Brain microvascular endothelial cell (primary cell): ENCODE measurements at places on chromosomes 6 and 20.

GRCh38 chr6:3786141-3786540 lies 34.6 kb upstream of the PXDC1 start:
- no peak for DNase-seq

- DNase-seq, result no peak
Measured at GRCh38 chr6:111462770-111463391, 20.1 kb downstream of the REV3L start.

DNA sequence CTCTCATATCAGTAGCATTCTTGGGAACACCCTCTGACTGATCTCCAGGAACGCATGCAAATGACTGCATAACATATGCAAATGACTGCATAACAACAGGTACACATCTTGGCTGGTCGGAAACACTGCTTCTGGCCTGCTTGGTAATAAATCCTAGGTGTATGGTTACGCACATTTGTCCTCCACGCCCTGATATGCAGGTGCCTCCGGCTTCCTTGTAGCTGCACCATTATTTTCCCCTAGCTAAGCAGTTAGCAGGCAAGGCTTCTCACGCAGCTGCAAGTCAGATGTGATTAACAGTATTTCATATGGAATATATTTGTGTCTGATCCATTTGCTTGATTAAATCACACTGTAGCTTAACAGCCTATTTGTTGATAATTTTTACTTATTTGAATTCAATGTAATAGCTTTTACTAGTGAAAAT lies 5.9 kb downstream of the RPS6KA2 start:
- no peak for DNase-seq

DNA sequence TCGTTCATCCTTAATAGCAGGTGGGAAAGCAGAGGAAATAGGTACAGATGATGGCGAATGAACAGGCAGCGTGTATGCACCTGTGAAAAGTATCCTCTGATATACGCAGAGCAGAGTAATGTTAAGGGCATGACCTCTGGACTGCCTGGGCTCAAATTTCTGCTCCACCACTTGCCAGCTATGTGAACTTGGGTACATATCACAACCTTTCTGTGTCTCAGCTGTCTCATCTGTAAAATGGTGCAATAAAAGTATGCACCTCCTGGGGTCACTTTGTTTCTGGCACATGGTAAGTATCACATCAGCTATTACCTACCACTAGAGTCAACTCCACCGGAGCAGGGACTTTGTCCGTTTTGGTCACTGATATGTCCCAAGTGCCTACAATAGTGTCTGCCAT lies 2.5 kb downstream of the OCSTAMP start:
- no peak for DNase-seq

GRCh38 chr6:37650071-37650481 lies 47.6 kb downstream of the MDGA1 start:
- no peak for DNase-seq

DNA sequence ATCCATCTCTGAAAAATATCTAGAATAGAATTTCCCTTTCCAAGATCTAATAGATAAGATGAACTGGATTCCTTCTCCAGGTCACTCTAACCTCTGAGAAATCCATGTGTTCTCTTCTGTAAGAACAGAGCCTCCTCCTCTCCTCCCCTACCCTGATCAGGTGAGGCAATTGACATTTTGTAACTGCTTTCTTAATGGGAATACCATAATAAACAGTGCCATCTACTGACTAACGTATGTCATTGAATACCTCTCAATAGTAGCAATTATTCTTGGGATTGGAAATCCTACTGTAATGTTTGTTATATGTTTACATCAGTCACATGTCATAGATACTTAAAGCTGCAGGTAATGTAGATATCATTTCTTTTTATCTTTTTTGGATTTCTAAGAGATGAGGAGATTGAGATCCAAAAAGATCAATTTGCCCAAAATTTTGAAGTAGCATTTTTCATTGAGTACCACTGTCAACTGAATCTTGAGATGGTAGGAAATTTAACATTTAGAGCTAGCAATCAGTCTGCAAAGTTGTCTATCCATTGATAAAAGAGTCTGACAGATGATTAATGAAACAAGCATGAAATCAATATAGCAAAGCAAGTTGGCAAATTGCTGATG lies 365.8 kb upstream of the HSF2 start:
- peak; percentile 12 for DNase-seq

- DNase-seq, result no peak
Measured at GRCh38 chr6:127013865-127014264, 104.6 kb upstream of the RSPO3 start.

GRCh38 chr6:157280157-157280556 lies 43.2 kb downstream of the TMEM242 start:
- DNase-seq, result no peak

GRCh38 chr20:4949833-4950178 lies 51.5 kb downstream of the SLC23A2 start:
- no peak for DNase-seq

- no peak for DNase-seq
Measured at GRCh38 chr20:51218603-51219002, 195.7 kb upstream of the KCNG1 start.

GRCh38 chr6:106613590-106613989 lies 15.7 kb downstream of the RTN4IP1 start:
- no peak for DNase-seq

- DNase-seq, result no peak
Measured at GRCh38 chr6:150452428-150453243, 83.8 kb downstream of the IYD start.

GRCh38 chr6:2478200-2478599 lies 232.8 kb upstream of the GMDS start:
- peak; percentile 86 for DNase-seq

- DNase-seq, result no peak
Measured at GRCh38 chr20:61812845-61813485, 252.7 kb downstream of the TAF4 start.

- no peak for DNase-seq
Measured at GRCh38 chr6:5524110-5524509, 262.8 kb downstream of the FARS2 start.

- no peak for DNase-seq
Measured at GRCh38 chr6:68159433-68159832, 475.6 kb upstream of the ADGRB3 start.

DNA sequence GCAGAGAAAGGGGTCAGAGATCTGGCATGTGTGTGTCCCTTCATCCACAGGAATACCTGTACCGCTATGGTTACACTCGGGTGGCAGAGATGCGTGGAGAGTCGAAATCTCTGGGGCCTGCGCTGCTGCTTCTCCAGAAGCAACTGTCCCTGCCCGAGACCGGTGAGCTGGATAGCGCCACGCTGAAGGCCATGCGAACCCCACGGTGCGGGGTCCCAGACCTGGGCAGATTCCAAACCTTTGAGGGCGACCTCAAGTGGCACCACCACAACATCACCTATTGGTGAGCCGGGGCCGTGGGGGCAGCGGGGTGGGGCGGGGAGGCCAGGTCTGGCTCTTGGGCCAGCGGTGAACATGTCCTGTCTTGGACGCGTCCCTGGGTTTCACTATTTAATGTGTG lies 1.1 kb downstream of the MMP9 start:
- DNase-seq, result no peak

- no peak for DNase-seq
Measured at GRCh38 chr20:38029453-38029852, 3.8 kb downstream of the TTI1 start.

DNA sequence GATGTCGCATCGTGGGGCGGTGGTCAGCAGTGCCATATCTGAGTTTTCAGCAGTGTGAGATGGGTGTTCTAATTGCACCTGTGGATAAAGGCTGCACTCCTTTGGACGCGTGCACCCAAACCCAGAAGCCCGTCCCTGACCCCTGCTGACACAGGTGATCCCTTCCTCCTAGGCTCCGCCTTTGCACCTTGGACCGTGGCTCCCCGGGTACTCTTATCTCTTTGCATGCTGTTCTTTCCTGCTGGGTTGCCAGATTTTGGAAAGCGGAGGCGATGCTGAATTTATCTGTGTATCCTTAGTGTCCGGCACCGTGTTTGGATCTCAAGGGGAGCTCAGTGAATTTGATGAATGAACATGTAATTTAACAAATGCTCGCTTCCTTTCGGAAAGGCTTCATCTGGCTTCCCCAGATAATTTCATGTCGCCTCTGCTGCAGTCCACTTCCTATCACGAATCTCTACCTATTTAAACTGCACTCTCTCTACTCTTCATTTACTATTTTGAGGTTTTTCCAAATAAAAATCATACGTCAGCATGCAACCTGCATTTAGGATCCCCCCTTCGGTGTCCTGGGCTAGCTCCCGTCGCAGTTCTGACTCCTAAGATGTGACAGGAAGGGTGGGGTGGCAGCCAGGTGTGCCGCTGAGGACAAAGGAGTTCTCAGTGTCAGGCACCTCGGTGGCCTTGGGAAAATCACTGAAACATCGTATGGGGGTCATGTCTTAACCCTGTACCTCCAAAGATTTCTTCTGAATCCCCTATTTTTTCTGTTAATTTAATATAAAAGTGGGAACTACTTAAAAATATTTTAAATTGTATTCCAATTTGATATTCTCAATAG lies 753 bp upstream of the PERP start:
- no peak for DNase-seq

DNA sequence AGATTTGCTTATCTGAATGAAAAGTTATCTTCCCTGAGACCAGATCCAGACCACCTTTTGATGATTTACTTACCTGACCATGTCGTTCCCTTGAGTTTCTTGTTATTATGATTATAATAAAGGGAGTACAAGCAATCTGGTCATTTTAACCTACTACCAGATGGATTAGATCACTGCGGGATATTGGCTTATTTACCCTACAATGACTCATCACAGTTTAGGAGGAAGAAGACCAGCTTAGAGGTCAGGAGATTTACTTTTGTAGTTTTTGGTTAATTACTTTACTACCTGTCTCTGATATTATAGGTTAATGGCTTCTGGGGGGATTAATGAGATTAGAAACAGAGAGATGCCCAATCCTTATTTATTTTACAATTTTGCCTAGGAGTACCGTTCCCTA lies 10.7 kb downstream of the PKIB start:
- no peak for DNase-seq

- peak; percentile 35 for DNase-seq
Measured at GRCh38 chr6:33428224-33428965, 8.5 kb downstream of the SYNGAP1 start.

DNA sequence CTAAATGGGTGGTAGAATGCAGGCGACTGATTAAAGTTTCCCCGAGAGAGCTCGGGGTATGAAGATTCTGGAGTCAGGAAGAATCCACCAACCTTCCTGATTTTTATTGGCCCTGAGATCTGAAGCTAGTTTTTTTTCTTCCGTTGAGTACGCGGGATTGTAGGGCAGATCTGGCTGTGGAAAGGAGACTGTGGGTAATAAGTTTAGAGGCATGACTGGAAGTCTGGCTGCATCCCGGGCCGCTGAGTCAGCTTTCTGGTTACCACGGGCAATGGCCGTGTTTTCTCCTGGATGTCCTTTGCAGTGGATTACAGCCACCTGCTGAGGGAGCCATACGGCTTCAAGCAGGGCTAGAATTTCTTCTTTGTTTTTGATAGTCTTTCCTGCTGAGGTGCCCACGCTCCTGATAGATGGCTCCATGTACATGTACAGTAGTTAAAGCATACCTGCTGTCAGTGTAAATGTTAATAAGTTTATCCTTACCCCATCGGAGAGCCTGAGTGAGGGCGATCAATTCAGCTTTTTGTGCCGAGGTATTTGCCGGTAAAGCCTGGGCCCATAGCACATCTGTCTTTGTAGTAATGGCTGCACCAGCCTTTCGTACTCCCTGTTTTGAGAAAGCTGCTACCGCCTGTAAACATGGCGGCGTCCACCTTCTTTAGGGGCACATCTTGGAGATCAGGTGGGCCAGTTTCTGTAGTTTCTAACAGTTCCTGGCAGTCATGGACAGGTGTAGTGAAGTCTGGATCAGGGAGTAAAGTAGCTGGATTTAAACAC lies 154.0 kb downstream of the TRIM27 start:
- peak; percentile 75 for DNase-seq

DNA sequence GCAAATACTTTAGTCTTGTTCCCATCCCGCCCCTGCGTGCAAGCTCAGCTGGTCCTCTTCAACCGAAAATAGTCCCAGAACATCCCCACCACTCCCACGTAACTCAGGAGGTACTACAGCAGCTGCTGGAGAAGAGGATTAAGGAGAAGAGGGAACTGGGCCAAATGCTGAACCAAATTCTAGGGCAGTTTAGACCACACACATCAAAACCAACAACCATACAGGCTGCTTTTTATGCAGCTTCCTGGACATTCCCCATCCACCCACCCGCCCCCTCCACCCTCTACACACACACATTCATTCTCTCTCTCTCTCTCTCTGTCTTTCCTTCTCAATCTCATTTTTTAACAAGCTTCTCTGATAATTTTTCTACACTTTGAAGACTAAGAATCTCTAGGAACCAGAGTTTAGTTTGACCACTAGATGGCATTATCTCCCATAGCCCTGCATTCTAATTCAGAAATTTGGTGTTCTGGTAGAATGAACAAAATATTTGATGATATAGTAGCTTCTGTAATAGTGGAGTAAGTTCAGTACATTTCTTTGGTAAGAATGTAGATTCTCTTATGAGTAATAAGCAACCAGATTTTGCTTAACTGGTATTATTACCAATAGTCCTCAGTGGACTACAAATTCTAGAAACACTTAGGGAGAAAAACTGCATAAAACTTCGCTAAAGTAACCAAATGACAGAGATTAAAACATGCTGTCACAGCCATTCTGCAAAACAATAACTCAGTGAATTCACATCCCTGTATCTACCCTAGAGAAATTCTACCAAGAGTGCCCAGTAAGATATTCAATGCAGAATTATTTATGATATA lies 52.1 kb upstream of the BEND6 start:
- DNase-seq, result peak; percentile 18

- no peak for DNase-seq
Measured at GRCh38 chr20:21707999-21708737, 2.7 kb downstream of the PAX1 start.

GRCh38 chr20:46307139-46307998 lies 929 bp downstream of the CDH22 start:
- DNase-seq, result no peak

- peak; percentile 47 for DNase-seq
Measured at GRCh38 chr20:25543068-25543467, 42.3 kb downstream of the NINL start.

- peak; percentile 37 for DNase-seq
Measured at GRCh38 chr20:25573288-25574251, 11.8 kb downstream of the NINL start.

DNA sequence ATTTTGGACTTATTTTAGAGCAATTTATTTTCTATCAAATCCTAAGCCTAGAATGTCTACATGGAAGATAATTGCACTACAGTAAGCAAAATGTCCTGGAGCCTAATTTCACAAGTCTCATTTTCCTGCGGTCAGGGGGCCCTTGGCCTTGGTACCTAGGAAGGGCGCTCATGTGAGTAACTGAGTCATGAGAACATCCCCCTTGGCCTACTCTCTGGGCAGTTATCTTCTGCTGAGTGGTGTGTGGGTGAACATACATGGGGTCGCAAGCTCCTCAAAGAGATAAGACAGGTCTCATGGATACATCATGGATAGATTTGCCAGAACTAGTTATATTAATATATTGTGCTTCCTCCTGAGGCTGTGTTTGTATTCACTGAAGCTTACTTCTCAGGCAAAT lies 211.2 kb upstream of the MARCKS start:
- DNase-seq, result no peak
